Fibroblast of skin of left biceps (primary cell): ENCODE measurements at places on chromosomes 1 and 21.

- DNase-seq, result no peak
Observed at GRCh38 chr1:6868660-6869380, 83.6 kb downstream of the CAMTA1 start.

DNA sequence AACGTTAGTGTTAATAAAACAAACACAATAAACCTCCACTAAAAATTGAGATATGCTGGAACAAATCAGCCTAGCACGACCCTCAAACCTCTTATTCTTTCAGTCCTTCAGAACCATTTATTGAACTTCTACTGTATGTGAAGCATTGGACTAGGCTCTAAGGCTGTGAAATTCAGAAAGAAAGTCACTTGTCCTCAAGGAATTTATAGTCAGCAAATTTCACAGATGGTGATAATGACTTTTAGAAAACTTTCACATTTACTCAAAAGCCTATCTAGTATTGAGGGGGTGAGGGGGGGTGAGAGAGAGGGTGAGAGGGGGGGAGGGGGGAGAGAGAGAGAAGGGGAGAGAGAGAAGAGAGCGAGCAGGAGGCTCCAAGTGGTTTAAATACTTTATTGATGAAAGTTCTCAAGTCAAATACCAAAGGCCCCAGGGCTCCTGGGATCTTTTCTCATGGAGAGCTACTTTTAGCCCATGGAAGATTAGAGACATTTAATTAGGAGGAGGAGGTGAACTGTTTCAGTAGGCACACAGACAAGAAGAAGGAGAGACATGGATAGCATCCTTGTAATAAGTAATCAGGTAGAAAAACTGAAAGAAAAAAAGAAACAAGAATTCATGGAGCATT, 66.3 kb upstream of the SSX2IP start:
- DNase-seq, result no peak

- no peak for DNase-seq
Observed at GRCh38 chr1:229578168-229579058, 19.9 kb upstream of the ABCB10 start.

DNA sequence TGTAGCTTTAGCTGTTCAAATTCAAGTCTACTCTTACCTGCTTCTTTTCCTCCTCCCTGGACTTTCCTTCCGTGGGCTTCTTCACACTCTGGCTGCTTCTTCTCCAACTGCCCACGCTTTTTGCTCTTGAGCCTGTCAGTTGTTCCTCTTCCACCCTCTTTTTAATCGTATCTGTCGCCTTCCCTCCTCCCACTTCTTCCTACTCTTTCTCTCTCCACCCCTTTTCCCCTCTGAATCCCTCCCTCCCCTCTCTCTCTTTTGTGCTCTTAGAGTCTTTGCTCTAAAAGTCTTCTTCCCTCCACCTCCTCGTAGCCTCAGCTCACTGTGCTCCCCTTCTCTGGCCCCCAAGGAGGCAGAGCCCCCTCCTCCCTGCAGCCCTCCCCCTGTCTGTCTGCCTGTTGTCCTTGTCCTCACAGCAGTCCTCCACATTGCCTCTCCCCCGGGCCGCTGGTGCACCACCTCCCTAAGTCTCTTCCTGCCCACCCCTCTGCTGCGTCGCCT, 12.9 kb upstream of the GJA5 start:
- DNase-seq, result no peak

GRCh38 chr1:8216005-8216404, 101.9 kb upstream of the SLC45A1 start:
- DNase-seq, result no peak

- DNase-seq, result no peak
Observed at GRCh38 chr1:245153552-245154428, 995 bp upstream of the KIF26B start.

- DNase-seq, result no peak
Observed at GRCh38 chr21:45054227-45054926, 20.0 kb upstream of the ADARB1 start.

GRCh38 chr1:94621395-94621794, 79.8 kb upstream of the F3 start:
- no peak for DNase-seq

- DNase-seq, result no peak
Observed at GRCh38 chr21:28725396-28725795, 267.3 kb downstream of the LTN1 start.

DNA sequence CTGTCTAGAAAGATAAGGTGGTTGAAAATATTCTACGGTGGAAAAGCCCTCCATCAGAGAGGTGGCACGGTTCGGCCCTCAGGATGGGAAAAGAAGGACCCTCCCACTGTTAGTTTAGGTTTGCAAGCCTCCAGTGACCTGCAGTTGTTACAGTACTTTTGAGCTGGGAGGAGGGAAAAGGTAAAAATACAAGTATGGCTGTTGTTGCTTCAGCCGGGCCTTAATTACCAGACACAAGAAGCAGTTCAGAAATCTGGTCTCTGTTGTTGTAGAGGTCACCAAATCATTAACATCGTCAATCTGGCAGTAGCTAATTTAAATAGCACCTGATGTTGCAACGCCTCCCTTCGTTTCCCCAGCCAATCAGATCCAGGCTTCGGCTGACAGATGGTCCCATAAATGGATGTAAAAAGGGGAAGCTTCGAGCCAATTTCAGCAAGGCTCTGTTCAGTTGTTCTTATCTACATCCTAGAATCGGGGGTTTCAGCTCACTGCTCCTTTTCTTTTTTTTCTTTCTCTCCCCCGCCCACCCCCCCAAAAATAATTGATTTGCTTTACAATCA, at the start of gene ELAVL4:
Gene ELAVL4 (plus strand): TSS at position 424 of the 563 bp plus-strand sequence. CDS start 270 bp downstream, outside the sequence.
- no peak for DNase-seq

DNA sequence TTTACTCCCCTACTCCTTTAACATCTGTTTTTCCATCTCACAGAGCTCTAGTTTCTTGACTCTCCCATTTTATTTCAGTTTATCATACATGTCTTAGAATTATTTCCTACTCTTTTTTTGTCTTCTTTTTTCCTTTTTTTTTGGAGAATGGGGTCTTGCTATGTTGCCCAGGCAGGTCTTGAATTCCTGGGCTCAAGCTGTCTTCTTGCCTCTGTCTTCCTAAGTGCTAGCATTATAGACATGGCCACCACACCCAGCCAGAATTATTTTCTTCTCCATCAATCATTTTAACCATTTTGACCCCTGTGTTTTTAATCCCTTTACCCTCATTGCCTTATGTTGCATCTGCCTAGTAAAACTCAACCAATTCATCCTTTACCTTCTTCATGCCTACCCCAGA, 123.2 kb upstream of the KIAA1614 start:
- DNase-seq, result no peak

GRCh38 chr1:93573940-93574469, 107.6 kb downstream of the BCAR3 start:
- no peak for DNase-seq

- peak; percentile 67 for DNase-seq
Observed at GRCh38 chr1:168469690-168470089, 74.1 kb downstream of the XCL2 start.

GRCh38 chr1:237324226-237324625, 282.2 kb downstream of the RYR2 start:
- DNase-seq, result no peak

- no peak for DNase-seq
Observed at GRCh38 chr1:164629971-164630370, 71.0 kb downstream of the PBX1 start.

- no peak for DNase-seq
Observed at GRCh38 chr1:48644190-48644900, 132.3 kb downstream of the BEND5 start.

DNA sequence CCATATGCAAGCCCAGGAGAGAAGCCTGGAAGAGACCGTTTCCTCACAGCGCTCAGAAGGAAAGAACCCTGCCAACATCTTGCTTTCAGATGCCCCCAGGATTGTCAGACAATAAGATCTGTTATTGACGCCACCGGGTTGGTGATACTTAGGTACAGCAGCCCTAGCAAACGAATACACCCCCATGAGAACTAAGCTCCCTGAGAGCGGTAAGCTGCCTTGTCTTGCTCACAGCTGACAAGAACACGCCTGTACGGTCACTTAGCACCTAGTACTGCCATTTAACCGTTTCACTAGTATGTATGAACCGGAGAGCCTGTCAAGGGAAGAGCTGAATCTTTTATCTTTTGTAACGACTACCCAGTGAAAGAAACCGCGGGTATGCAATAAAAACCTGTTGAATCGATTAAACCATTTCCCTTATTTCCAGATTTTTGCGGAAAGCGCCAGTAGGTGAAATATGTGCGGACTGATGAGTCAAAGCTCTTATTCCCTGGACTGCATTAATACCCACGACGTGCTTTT, 619 bp upstream of the ZBTB8B start:
- no peak for DNase-seq

- DNase-seq, result peak; percentile 80
Observed at GRCh38 chr1:108590957-108591356, 31.1 kb downstream of the EEIG2 start.

GRCh38 chr1:93414749-93415148, 33.2 kb upstream of the FNBP1L start:
- no peak for DNase-seq

GRCh38 chr1:61078618-61079295, 3.6 kb upstream of the NFIA start:
- DNase-seq, result no peak

- no peak for DNase-seq
Observed at GRCh38 chr1:151976015-151976343, 17.7 kb downstream of the S100A10 start.

DNA sequence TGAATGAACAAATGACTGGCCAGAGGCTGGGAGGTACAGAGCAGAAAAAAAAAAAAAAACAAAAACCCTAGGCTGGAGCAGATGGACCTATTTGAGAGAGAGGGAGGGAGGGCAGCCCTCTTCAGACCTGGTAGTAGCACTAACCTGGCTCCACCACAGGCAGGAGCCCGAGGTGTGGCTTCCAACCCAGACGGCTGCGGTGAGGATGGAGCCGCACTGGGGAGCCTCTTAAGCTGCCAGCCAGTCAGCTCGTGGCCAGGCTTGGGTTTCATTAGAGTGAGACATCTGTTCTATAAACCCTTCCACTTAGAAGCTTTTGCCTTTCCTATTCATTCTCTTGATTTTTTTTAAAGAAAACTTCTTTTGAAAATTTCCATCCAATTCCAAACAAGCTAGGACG, 16.8 kb downstream of the LGR6 start:
- no peak for DNase-seq

- DNase-seq, result no peak
Observed at GRCh38 chr1:34745666-34746065, 9.2 kb upstream of the GJB5 start.

DNA sequence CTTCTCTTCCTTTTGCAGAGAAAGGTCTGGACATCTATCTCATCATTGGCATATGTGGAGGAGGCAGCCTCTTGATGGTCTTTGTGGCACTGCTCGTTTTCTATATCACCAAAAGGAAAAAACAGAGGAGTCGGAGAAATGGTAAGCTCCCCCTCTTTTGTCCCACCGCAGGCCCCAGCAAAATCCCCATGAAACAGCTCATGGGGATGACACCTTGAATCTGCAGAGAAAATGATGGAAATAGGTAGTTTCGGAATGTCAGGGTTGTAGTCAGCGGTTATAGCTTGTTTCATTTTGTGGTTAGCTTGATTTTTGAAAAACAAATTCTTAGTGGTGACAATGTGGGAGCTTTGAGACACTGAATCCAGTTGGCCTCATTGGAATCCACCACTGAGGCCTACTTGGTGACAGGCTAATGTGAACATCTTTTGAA, 10.3 kb downstream of the CD2 start:
- DNase-seq, result no peak

DNA sequence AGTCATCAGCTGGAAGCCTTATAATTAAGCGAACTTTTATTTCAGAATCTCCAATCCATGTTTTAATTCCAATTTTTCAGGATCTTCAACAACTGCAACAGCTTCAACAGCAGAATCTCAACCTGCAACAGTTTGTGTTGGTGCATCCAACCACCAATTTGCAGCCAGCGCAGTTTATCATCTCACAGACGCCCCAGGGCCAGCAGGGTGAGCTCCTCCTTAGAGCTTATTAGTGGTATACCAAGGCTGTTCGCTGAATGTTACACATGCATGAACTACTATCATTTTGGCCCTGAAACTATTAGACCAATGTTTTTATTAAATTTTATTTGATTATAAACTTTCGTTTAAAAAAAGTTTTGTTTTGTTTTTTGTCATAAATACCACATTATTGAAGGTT, 142.4 kb downstream of the CD247 start:
- DNase-seq, result no peak

DNA sequence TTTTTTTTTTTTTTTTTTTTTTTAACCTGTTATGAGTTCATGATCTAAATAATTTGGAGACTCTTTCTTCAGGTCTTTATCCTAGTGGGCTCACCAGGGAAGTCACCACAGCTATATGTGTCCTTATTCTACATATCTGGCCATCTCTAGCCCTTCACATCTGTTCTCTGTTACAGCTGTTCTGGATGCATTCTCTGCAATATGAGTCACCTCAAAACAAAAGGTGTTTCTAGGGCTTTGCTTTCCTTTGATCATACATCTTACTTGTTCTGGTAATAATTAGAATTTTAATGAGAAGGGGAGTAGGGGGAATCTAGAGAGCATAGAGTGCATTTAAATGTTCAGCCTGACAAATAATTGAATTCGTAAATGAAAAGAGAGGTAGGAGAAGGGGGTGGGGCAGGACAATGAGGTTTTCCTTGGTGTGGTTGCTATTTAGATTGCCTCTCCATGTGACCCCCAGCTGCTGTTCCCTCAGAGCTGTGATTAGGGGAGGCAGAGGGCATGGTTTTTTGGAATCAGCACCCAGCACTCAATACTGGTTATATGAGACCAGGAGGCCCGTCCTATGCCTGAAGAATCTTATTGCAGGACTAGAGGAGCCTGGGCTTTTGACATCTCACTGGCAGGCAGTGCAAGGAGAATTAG, 8.0 kb downstream of the SYT6 start:
- no peak for DNase-seq

DNA sequence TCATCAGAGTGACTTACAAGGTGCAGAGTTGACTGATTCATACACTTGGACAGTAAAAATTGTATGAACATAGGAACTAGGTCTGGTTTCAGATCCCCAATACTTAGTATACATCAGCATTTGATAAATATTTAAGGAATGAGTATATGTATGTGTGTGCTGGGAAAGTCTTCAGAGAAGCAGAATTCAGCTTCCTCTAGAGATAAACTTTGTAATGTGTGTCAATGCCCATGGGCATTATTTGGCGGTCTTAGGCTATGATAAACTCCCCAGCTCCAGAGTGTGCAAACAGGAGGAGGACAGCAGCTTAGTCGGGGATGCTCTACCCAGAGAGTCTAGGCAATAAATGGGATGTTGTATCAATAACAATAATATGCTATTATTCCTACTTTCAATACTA, 2.9 kb upstream of the CAMK1G start:
- no peak for DNase-seq

DNA sequence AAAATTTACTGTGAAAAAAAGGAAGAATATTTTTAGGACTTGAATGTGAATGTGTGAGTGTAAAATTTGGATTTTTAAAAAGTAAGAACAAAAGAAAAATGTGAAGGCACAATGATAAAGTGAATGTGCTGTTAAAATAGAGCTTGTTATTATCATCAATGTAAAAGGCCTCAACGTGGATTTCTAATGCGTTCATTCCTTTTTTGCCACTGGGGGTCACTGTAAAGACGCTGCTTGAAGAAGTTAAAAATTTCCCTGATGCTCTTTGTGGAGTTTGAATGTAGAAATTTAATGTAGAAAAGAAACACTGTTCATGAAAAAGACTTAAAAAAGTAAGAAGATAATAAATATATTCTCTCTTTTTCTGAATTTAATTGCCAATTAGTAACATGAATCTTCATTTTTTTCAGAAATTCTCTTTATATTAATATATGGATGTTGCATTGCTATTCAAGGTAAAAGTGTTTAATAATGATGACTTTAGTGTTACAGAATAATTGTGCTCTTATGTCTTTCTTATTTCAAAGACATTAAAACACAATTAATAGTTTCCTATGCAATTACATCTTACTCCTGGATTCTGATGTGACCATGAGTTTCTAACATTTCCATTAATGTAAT, 161.5 kb downstream of the DNM3 start:
- DNase-seq, result no peak
